ENCODE measurements at places on chromosomes 2 and 18.

GRCh38 chr2:112880091-112880531 is 30.9 kb upstream of the IL37 start:
- peak; percentile 82 for DNase-seq

GRCh38 chr2:235024931-235025773 is 73.3 kb downstream of the SH3BP4 start:
- DNase-seq = no peak

- no peak for DNase-seq
Measured at GRCh38 chr2:85712849-85713612, 18.9 kb downstream of the GNLY start.

DNA sequence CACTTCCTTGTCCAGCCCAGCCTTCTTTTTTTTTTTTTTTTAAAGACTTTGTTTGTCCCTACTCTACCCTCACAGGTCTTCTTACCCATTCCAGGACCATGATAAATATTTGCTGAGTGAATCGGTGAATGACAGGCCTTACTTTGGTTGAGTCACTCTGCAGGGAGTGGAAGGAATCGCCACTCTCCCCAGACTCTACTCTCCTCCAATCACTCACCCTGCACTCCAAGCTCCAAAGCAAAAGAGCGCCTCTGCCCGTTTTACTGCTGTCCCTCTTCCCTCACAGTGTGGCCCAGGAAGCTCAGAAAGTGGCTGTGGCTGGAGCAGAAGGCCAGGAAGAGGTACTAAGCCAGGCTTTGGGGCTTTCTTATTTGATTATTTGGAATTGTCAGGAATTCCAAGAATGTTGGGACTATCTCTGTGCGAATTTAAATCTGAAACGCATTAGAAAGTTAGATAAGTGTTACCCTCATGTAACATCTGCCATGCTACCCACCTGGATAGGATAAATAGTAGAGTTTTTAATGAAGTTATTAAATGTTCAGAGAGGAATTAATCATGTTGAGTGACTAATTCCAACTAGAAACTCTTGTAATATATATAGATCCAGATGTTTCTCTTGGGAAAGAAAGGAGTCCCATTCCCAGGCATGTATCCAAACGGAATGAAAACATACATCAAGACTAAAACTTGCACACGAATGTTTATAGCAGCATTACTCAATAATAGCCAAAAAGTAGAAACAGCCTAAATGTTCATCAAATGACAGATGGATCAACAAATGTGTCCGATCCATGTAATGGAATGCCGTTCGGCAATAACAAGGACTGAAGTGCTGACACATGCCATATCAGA is 43.0 kb upstream of the CHMP1B start:
- DNase-seq = peak; percentile 45

DNA sequence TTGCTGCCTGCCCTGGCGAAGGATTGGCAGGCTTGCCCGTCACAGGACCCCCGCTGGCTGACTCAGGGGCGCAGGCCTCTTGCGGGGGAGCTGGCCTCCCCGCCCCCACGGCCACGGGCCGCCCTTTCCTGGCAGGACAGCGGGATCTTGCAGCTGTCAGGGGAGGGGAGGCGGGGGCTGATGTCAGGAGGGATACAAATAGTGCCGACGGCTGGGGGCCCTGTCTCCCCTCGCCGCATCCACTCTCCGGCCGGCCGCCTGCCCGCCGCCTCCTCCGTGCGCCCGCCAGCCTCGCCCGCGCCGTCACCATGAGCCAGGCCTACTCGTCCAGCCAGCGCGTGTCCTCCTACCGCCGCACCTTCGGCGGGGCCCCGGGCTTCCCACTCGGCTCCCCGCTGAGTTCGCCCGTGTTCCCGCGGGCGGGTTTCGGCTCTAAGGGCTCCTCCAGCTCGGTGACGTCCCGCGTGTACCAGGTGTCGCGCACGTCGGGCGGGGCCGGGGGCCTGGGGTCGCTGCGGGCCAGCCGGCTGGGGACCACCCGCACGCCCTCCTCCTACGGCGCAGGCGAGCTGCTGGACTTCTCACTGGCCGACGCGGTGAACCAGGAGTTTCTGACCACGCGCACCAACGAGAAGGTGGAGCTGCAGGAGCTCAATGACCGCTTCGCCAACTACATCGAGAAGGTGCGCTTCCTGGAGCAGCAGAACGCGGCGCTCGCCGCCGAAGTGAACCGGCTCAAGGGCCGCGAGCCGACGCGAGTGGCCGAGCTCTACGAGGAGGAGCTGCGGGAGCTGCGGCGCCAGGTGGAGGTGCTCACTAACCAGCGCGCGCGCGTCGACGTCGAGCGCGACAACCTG is at the start of gene DES:
Gene DES, plus strand, starts transcription at position 223 of the 857 bp plus-strand sequence. Its CDS starts 86 bp downstream, at position 309.
- no peak for DNase-seq

GRCh38 chr2:131588152-131588873 is 60.6 kb downstream of the CCDC74A start:
- no peak for DNase-seq

DNA sequence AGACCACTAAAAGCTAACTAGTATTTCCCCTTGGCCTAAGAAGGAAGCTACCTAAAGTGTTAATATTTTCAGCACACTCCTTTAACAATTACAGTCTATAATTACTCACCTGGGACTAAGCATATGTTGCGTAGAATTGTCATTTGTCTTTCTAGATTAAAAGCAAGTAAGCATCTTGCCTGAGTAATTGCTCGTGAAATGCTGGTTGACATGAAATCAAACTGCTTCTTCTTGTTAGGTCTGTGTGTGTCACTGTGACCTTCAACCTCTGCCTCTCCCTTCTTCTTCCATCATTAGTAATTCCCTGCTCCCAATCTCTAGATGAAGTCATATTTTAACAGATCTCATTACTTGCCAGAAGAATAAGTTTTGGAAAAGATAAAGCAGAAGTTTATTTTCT is 212.2 kb downstream of the XIRP2 start:
- DNase-seq = no peak

DNA sequence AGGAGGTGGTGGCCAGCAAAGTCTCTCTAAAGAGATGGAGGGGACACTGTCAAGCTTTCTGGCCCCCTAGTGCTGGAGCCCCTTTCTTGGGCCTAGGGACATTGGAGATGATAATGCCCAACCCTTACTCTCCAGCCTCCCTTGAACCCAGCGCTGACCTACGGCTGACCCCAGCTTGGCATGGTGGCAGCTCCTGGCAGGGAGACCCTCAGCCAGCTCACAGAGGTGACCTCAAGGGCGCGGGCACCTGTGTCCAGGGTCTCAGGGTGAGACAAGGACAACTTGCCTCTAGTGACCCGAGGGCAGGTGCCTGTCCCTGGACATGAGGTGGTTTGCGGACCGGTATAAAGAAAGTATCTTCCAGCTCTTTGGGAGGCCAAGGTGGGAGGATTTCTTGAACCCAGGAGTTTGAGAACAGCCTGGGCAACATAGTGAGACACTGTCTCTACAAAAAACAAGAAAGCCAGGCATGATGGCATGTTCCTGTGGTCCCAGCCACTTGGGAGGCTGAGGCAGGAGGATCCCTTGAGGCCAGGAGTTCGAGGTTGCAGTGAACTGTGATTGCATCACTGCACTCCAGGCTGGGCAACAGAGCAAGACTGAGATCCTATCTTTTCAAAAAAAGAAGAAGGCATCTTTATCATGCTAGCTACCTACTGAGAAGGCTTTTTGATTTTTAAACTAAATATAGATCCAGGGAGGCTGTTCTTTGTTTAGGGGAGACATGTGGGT is 3.3 kb upstream of the PER2 start:
- DNase-seq = no peak

DNA sequence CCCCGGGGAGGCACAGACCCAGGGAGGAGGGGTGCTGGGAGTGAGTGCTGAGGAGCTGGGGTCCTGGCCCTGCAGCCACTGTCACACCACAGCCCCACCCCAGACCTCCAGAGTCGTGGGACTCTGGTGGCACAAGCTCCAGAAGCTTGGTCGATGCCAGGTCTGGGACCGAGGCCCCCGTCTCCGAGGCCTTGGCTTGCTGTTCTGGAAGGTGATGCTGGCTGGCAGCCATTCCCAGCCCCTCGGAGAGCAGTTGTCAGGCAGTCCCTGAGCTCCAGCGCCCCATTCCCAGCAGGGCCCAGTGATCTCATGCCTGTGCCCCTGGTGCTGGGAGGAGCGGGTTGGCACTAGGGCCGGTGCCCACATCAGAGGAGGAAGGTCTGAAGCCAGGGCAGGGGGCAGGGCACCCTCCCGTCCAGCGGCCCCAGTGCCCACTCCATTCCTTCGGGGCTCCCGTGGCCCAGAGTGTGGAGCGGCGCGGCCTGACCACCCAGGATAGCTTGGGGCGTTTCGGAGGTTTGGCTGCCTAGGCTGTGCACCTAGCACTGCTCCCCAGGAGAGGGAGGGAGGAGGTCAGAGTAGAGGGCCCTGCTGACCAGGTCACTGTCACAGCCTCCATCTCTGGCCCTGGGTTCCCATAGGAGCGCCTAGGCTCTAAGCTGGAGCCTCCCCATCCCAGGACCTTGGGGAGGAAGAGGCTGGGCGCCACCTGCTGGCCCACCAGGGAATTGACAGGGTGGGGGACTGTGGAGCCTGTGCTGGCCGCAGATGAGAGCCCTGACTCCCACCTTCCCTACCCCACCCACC is 16.8 kb upstream of the ALPI start:
- no peak for DNase-seq

GRCh38 chr2:151289972-151290866 is 751 bp upstream of the NMI start:
- DNase-seq = no peak

DNA sequence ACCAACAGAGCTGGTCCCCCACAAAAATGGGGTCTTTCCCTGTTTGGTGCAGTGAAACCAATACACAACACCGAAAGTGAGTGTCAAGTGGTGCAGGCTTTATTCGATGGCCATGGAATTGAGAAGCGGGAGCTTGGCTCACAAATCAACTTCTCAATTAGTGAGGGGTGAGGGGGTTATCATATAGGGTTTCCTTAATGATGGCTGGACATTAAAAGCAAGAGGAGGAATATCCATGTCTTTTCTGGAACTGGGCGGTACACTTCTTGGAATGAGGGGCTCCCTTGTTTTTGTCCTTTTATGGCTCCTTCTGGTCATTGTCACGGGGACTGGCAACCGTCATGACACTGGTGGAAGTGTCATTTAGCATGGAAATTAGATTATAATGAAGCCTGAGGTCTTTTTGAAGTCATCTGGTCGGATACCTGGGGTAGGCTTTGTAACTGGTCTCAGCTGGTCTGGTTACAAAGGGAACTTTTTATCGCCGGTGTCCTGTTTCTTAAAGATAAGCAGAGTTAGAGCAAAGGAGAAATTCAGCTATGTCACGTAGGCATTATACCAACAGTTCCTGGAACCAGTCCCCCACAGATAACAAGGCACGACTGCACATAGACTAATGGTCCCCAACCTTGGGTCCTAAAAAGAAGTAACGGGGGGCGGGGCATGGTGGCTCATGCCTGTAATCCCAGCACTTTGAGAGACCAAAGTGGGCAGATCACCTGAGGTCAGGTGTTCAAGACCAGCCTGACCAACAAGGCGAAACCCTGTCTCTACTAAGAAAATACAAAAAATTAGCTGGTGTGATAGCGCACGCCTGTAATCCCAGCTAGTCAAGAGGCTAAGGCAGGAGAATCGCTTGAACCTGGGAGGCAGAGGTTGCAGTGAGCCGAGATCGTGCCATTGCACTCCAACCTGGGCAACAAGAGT is 93.5 kb upstream of the NDUFV2 start:
- no peak for DNase-seq

DNA sequence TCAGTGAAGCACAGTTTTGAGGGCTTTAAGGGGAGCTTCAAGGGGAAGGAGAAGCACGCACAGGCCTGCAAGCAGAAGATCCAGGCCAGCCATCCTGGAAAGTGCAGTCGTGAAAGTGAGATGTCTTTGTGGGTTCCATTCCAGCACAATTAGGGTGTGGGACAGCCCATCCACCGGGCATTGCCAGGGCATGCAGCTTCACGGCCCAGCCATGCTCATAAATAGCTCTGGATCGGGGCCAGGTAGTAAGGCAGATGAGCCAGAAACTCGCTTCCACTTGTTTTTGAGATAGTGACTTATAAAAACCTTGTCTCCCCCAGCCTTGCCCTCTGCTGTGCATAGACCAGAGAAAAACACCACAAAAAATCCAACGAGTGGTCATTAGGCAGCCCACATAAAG is 21.0 kb downstream of the KDSR start:
- no peak for DNase-seq

GRCh38 chr2:233051241-233052149 is 8.6 kb upstream of the INPP5D start:
- no peak for DNase-seq

- DNase-seq = no peak
Measured at GRCh38 chr2:109242210-109242653, 113.2 kb downstream of the SH3RF3 start.

- DNase-seq = no peak
Measured at GRCh38 chr2:29397039-29397438, 281.8 kb downstream of the CLIP4 start.

DNA sequence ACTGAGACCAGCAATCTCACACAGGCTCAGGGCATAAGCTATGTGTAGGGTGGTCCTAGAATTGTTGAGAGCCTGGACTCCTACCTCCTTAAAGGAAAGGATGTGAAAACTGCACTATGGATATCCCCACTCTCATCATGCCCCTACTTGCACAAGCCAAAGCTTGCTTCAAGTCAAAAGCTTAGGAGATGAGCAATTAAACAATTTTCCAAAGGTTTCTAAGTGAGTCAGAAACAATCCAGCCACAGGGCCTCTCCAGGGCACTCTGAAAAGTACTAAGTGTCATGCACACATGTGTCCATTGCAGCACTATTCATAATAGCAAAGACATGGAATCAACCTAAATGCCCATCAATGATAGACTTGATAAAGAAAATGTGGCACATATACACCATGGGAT is 215.4 kb downstream of the AFF3 start:
- DNase-seq = peak; percentile 91

GRCh38 chr2:63587814-63588384 is 378 bp downstream of the WDPCP start:
- DNase-seq = no peak

DNA sequence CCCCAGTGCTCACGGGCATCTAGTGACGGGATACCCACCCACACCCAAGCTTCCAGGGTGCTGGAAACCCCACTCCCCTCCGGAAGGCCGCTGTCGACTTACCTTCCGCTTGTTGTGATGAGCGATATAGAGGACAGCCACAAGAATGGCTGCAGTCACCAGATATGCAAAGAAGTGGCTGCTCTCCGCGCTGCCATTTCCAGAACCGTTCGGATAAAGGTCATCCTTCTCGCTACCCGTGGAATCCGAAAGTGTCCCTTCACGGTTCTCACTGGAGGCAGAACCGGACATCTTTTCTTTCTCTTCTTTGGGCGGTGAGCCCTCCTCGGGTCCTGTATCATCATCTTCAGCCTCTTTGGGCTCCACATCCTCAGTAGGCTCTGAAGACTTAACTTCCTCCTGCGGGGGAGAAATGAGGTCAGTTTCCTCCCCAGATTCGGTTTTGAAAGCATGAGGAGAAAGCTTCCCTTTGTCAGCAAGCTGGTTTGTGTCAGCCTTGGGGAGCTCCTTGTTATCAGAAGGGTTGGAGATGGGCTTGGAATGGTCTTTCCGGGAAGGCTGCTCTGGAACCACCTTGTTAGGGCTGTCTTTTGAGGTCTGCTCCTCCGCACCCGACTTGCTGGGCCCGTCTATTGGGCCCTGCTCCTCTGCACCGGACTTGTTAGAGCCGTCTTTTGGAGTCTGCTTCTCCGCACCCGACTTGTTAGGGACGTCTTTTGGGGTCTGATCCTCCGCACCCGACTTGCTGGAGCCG is 1.2 kb downstream of the TGOLN2 start:
- no peak for DNase-seq

- DNase-seq = no peak
Measured at GRCh38 chr2:160057356-160057755, 5.1 kb downstream of the PLA2R1 start.

- no peak for DNase-seq
Measured at GRCh38 chr2:221467610-221468009, 104.5 kb downstream of the EPHA4 start.

Data from HS-5 (cell line).